ENCODE measurements at places on chromosomes 5 and 9.

DNA sequence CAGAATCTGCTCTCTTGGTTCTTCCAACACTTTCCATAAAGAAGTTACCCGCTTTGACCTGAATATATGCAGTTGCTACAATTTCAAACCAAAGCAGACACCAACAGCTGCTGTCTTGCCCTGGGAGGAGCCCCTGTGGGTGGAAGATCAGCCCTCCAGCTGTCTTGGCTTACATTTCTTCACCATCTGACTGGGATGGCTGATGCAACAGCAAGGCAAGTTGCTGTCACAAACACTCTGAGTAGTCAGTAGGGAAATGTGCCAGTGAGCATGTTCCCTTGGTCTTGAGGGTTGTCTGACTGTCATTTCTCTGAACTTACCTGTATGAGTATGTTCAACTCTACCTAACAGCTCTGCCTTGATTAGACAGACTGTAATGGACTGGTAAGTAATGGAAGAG lies 152.9 kb downstream of the SGCD start:
- no peak for DNase-seq

GRCh38 chr9:24936117-24936516 lies 390.4 kb upstream of the IZUMO3 start:
- no peak for DNase-seq

GRCh38 chr5:111580956-111581355 lies 68.6 kb upstream of the STARD4 start:
- no peak for DNase-seq

GRCh38 chr5:142796492-142797109 lies 26.4 kb downstream of the ARHGAP26 start:
- no peak for DNase-seq

- DNase-seq: no peak
Measured at GRCh38 chr5:6885581-6885980, 172.3 kb downstream of the TENT4A start.

- DNase-seq: no peak
Measured at GRCh38 chr9:133286523-133286922, 11.5 kb upstream of the ABO start.

- DNase-seq: no peak
Measured at GRCh38 chr9:89223396-89223977, 44.9 kb upstream of the SHC3 start.

DNA sequence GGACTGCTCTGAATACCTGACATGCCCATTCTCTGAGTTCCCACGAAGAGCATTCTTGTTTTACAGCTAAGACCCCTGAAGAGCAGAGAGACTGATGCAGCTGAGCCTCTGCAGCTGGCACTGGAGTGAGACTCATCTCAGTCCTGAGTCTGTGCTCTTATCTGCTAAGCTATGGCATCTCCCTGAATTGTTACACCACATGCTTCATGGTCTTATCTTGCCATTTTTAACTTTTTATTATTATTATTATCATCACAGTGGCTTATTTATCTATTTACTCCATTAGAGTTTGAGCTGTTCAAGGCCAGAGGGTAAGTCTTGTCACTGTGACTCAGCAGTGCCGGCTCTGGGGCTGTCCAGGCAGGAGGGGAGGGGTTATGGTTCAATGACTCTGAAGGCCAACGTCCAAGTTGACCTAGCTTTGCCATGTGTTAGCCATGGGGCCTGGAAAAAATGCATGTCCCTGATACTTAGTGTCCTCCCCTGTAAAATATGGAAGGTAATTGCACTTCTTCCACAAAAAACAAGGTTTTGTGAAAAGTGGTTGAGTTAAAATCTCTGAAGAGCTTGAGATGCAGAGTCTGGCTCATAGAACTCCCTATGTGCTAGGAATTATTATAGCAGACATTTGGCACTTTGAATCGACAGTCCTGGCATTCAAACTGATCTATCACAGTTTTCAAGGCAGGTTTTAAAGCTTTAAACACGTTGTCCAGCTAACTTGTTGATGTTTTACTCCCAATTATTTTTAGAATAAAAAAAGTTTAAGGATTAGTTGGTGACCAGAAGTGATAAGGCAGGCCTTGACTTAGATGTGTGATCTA lies 94.6 kb downstream of the ALDH1A1 start:
- DNase-seq: no peak

GRCh38 chr5:129601576-129601975 lies 141.5 kb downstream of the ADAMTS19 start:
- DNase-seq: no peak

DNA sequence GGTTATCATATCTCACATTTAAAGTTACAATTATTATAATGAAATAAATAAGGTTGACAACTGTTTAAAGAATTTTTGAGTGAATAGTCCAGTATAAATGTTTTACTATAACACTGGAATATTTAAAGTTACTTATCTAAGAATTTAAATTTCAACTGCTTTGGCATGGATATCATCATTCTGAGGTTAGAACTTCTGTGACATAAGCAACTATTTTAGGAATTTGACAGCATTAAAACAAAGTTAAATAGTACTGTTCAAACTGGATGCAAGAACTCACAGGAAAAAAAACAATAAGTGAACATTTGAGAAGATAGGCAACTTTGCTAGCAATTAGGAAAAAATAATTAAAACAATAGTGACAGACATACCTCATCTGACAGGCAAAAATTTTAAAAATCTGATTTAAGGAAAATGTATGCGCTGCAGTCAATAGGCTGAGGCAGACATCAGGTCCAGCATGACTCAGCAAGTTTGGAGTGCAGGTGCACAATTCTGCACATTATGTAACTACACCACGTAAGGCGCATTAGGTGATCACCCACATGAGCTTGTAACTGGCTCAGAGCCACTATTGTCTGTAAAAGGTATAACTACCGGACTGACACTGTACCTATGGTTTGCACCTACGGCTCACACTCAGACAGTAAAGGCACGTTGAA lies 180.6 kb downstream of the PDE4D start:
- DNase-seq: no peak

- no peak for DNase-seq
Measured at GRCh38 chr9:108138516-108138915, 648.9 kb upstream of the KLF4 start.

DNA sequence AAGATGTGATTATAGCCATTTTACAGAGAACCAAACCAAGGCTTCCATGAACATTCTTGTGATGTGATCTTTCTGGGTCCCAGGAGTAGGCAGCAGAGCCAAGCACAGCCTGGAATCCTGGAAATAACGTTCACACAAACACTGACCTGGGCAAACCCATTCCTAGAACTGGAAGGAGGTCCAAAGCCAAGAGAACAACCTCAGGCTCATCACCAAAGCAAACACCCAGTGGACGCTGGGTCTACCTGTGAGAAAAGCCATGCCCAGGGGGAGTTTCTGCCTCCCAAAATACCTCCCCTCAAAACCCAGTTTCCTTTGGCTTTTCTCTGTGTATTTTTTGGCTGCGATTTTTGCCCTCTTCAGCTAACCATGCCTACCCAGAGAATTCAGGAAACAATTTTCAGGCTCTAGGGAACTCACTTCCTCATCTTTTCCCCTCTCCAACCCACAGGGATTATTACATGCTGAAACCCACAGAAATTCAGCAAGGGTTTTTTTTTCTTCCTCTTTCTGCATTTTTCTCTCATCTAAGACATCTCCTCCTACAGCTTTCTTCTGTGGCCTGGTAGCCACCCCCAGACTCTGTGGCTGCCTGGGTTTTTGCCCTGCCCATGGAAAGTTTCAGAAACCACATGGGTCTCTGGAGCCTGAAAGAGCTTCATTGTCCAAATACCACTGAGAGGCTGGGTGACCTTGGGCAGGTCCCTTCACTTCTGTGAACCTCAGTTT lies 75.0 kb downstream of the TNC start:
- DNase-seq: no peak

DNA sequence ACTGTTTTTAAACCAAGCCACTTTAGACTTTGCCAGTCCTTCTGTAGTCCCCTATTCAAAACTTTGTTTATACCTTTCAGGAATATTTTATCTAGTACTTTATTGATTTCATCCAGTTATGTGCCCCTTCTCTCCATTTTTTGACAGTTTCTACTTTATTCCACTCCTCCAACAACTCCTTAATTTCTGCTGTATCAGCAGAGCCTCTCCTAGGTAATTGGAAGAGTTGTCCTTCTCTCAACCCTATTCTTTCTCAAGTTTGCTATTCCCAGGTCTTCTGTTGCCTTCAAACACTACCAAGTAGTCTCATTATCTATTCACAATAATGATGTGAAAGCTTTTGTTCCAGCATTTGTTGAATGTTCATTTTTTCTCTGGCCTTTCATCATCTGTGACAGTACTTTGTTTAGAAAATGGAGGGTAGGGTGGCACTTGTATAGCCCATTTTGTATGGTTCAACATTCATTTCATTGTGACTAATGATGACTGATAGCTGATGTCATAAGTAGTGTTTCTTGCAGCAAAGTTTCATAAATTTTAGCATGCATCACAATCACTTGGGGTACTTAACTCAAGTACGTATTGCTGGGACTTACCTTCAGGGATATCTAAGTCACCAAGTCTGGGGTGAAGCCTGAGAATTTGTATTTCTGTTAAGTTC lies 204.4 kb upstream of the DMRT1 start:
- no peak for DNase-seq

DNA sequence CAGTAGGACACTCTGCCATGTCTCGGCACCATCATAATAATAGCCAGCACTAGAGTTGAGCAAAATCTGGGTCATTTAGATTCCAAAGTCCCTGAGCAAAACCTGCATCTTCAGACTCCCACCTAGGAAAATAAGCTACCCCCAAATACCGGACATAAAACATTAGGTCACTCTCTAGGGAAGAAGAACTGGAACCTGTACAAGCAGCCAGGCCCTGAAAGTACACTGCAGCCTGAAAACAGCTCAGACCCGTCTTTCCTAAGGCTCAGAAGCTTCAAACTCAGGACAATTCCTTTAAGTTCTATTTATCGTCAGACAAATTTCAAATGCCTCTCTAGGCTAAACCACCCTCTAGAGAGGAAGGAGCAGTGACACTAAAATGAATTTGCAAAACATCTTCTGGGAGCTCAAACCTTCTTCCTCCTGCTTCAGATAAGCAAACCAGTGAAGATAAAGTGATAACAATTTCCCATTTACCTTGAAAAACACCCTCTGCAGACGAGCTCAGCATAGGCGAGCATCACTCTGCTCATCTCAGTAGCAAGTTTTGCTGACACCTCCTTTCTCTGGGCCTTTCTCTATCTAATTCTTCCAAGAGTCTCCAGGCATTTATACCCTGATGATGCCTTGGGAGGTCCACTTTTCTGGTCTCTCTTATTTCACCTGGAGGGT lies 34.0 kb downstream of the ADAM19 start:
- DNase-seq: no peak
